ENCODE measurements at places on chromosomes 6 and 20. TPM values are rescaled to one million over a fixed set of nuclear protein-coding genes. Genes with fewer than 3 reads are reported as not detected.

DNA sequence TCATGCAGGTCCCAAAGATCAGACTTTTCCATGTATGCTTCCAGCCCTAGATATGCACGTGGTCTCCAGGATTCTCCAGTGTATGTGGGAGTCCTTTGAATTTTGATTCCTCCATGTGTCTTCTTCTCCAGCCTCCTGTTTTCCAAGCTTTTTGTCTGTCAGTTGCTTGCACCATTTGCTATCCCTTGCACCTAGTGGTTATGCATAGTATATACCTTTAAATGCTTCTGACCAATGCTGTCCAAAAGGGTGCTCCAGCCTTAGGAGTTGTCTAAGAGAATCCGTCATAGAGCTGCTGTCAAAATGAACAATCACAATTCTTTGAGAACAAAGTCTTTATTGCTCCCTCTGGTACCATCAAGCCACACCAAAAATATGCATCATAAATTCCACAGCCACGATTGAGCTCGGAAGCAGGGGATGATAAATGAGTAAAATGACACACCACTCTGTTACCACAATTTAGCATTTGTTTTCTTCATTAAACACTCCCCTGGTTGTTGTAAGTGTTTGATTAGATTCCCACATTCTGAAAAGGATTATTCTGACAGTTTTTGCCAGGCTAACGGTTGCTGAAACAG is 706.2 kb upstream of the GJE1 start:
- DNase-seq, result no peak

DNA sequence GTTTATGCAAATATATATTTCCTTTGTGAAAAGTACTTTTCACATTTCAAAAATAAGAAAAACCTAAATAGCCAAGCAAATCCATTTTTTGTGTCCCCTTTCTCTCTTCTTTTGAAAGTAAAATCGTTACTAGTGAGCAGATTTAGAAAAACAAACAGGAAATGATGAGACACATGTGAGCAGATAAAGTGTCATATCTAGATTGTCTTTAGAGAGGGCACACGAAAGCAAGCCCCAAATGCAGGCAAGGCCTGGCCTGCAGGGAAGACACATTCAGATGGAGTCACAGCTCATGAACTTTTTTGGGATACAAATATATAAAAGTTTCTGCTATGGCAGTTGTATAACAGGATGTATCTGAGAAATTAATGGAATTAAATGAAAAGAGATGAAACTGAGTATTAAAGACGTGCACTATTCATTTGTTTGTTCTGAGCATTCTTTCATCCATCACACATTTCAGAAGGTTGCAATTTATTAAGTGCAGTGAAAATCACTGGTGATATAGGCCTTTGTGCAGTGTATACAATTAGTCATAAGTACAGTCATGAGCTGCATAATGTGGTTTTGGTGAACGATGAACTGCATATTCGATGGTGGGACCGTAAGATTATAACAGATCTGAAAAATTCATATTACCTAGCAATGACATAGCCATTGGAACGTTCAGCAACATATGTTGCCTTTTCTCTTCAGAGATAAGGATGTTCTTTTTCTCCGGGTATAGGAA is 101.4 kb downstream of the PACRG start:
- DNase-seq, result no peak

The FAM217A gene
- polyA plus RNA-seq, result not detected

DNA sequence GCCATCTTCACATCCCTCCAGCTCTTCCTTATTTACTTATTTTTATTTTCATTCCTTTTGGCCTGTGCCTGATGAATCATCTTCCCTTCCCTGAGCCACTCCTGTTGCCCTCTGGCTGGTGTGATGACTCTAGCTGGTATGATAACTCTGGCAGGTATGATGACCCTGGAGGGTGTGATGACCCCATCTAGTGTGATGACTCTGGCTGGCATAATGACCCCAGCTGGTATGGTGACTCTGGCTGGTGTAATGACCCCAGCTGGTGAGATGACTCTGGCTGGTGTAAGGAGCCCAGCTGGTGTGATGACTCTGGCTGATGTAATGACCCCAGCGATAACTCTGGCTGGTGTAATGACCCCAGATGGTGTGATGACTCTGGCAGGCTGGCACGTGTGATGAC is 426.8 kb downstream of the QKI start:
- DNase-seq, result no peak

- no peak for DNase-seq
Observed at GRCh38 chr6:122692807-122693580, 82.8 kb downstream of the PKIB start.

DNA sequence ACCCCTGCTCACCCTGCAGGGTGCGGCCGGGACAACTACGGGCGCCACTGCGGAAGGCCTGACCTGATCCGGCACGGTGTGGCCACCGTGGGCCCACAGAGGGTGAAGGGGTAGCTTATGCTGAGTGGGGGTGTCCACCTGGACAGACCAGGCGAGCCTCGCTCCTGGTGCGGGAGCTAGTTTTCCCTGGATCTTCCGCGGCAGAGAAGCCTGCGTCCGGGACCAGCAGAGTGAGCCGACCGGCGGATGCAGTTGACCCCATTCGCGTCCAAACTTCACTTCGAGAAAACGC is 38.2 kb downstream of the NCR2 start:
- no peak for DNase-seq

- no peak for DNase-seq
Observed at GRCh38 chr20:12874933-12875332, 133.8 kb upstream of the SPTLC3 start.

DNA sequence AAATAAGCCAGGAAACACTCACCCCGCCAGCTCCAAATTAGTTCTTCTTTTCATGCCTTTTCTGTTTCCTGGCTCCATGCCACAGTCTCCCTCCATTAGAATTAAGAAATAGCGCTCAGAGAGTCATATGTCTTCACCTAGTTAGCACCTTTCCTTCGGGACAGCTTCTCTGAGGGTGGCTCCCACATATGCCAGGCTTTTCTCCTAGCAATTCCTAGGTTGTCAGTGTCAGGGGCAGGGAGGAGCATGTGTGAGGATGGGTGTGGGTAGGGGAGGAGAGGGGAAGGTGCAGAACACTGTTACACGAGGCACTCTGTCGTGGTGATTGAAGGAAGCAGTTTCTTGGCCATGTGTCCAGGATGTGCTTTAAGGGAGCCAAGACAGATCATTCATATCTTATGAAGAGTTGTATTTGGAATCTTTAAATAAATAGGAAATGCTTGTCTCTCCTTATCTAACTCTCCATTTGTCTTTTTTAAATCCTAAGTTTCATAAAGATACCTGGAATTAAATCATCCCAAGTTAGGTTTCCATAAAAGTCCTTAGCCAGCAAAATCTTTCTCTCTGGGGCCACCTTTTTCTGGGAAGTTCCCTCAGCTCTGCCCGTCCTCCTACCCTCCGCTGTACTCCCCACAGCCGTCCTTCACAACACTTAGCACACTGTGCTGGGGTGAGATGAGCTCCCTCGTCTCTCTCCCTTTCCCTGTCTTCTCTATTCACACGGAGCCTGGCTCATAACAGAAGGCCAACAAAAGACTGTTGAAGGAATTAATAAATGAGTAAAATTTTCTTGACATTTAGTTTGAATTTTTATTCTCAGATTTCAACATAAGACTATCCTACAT is 361.0 kb downstream of the CD83 start:
- DNase-seq, result no peak

DNA sequence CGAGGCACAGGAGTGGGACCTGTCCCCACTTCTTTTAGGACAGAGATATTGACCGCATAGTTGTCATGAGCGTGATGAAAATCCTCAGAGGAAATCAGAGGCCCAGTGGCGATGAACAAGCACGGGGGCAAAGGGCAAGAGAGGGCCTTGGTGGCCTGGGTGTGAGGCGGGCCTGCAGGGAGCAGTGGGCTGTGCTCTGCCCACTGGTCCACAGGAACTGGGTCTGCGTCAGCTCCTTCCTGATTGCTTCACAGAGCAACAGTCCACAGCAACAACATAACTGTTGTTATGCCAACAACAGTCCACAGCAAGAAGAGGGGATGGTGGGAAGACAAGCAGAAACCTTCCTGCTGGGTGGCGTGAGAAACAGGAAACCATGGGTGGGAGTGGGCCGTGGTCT is 335.6 kb downstream of the ZFAND3 start:
- no peak for DNase-seq
